ENCODE measurements at places on chromosomes 5 and 9.

- no peak for DNase-seq
Observed at GRCh38 chr9:13266167-13266566, 13.3 kb downstream of the MPDZ start.

DNA sequence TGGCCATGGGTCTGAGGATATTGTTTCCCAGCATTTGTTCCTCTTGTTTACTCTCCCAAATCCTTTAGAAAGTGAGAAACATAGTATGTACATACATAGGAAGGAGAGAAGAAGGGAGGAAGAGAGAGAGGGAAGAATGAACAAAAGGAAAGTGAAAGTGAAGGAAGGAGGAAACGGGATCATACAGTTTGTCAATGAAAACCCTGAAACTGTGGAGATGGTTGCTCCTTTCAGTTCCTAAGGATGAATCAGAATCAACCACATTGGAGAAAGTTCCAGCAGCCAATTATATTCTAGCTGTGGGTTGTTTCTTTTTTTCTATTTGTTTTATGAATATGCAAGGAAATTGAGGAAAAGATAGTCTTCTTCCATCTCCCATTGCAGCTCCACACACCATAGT is 396.5 kb downstream of the MLLT3 start:
- no peak for DNase-seq

- DNase-seq, result no peak
Observed at GRCh38 chr9:124370896-124371582, 44.2 kb downstream of the PSMB7 start.

- DNase-seq, result no peak
Observed at GRCh38 chr5:146069780-146070099, 35.6 kb downstream of the PLAC8L1 start.

DNA sequence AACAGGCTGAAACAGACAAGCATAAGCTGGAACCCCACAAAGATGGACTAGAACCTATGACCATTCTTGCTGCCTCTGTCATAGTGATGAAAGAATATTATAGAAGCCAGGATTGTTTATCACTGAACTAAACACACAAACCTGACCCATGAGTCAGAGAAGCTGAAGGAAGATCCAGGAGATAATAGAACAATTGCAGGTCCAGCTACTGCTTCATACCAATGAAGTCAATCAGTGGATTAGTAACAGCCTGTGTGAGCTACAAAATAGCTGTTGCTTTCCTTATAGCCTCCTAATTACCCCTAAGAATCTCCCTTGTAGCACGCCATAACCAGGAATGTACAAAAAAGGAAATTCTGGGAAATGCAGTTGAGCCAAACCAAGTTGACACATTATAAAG is 459.9 kb upstream of the ZNF462 start:
- DNase-seq, result peak; percentile 10

DNA sequence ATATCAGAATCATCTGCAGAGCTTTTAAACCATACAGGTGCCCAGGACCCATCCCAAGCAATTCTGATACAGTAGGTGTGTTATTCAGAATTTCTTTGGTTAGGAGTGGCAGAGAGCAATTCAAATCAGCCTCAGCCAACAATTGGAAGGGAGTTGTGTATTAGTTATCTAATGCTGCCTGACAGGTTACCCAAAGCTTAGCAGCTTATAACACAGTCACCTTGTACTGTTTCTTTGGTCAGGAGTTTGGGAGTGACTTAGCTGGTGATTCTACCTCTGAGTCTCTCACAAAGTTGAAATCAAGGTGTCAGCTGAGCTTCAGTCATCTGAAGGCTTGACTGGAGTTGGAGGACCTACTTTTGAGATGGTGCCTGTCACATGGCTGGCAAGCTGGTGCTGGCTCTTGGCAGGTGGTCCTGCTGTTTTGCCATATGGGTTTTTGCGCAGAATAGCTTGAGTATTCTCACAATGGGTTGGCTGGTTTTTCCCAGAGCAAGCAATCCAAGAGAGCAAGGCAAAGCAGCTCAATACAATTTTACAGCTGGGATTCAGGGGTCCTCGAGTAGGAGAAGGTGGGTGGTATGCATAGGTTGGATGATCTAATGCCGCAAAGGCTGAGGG is 18.7 kb upstream of the CARNMT1 start:
- DNase-seq, result no peak

DNA sequence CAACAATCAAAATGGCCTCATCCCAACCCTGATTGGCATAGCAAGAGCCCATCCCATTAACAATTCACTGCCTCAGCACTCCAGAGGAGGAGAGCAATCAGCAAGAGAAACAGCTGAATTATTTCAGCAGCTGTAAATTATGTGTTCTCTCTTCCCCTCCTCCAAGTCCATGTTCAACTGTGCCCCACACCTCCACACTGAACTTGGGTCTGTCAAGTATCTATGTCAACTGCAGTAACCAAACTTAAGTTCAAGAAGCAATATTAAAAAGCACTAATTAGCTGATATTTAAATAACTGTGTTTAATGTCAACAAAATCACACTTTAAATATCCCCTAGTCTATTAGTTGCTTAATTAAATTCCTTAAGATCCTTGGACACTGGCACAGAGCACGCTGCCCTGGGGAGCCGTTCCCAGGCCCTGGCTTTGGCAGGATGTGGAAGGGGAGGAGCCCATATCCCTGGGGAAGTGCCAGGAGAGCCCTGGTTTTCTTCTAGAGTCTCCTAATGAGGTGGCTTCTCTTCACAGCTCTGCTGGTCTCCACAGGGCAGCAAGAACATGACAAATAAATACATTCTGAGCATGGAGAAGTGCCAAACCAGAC is 50.6 kb downstream of the SIL1 start:
- DNase-seq, result no peak

DNA sequence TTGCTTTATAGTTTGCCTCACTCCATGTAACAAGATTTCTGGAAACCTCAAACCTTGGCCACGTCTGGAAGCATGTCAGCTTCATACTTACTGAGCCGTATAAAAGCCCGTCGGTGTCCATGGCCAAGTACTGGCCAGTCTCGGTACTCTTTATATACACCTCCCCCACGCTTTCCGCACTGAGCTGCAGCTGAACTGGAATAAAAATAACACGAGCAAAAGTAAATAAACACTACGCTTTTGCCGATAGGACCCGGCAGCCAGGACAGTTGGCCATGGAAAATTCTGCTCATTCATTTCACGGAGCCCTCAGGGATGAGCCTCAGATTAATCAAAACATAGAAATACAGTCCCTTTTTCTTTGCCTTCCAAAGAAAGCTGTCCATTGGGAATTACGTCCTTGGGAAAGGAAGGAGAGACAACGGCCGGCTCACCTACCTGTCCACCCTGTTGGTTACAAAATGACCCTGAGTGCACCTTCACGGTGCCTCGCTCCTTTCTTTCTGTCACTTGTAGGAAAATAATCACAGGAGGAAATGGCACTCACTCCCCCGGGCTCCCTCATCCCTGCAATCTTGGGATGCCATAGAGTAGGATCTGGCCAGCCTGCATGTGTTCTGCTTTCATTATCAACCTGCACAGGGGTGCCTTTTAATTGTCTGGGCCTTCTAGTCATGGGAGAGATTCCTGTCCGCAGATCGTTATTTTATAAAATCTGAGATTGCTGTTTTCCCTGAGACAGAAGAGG is 85.1 kb downstream of the FGF1 start:
- no peak for DNase-seq

- no peak for DNase-seq
Observed at GRCh38 chr9:132169672-132170392, 8.0 kb downstream of the NTNG2 start.

- no peak for DNase-seq
Observed at GRCh38 chr5:89998519-89999305, 410.8 kb downstream of the CETN3 start.

GRCh38 chr9:113580041-113580953 is 116.8 kb downstream of the RGS3 start:
- no peak for DNase-seq

GRCh38 chr5:168227001-168227400 is 64.4 kb upstream of the WWC1 start:
- no peak for DNase-seq

DNA sequence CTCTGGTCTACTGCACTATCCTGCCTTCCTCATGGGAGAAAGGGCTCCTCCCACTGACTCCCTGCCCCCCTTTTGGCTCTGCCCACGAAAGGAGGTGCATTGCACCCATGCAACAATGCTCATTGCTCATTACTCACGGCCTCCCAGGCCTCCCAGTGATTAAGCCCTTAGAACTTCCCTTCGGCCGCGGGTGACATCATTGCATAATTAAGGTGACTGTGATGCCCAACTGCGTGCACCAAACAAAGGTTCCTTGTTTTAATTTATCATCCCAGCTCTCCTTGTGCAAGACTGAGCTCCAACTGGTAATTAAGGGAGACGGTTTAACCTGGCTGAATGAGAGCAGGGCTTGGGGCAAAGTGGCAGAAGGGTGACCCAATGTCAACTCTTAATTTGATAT is 180.4 kb downstream of the GAS1 start:
- peak; percentile 90 for DNase-seq

DNA sequence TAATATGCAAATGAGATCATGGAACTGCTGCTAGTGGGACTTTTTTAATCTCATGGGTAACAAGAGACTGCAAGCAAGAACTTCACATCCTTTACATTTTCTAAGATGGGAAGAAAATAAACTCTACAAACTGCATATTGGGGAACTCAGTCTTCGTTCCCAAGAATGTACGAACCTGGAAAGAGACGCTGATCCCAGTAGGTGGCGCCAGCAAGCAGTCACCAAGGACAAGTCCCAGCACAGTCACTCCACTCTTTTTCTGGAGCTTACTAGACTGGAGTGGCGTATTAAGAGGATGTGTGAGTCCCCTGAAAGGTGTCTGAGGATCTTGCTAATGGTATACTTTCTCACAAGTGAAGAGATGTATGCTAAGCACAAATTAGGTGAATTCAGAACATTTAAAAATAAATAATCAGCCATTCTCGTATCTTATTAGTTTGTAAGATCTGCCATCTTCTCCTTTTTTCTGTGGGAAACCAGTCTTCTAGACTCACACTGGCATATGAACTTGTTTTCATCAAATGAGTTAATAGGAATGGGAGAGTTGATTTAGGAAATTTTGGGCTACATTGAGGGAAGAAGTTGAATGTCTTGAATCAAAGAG is 16.0 kb upstream of the PUM3 start:
- no peak for DNase-seq

DNA sequence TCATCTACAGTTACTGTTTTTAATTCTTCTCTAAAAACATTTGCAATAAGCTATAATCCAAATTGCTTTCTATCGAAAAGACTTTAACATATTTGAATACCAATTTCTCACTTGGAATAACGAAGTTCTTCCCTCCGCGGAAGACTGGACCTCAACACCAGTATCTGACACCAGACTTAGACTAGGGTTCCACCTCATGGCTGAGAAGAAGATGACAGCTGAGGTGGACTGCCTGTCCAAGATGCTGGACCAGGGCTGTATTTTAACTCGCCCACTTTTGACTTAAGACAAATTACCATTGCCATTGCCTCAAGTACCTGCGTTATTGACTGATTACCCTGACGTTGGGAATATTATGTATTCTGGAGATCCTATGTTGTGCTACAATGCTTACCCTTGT is 34.1 kb downstream of the ZMAT2 start:
- no peak for DNase-seq

DNA sequence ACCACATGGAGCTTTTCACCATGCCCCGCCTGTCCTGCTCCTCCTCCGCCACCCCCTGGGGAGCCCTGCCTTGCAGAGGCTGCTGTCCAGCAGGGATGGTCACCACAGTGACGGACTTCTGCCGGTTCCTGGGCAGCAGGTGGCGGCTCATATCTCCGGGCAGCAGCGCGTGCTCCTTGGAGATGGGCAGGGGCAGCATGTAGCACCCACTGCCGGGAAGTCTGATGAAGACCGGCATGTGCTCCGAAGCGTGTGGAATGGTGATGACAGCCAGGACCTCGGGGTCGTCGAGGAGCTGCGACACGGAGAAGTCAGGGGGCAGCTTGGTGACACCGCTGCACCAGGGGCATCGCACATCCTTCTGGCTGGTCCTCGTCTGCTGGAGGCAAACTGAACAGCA is 19.2 kb downstream of the PLGRKT start:
- no peak for DNase-seq

DNA sequence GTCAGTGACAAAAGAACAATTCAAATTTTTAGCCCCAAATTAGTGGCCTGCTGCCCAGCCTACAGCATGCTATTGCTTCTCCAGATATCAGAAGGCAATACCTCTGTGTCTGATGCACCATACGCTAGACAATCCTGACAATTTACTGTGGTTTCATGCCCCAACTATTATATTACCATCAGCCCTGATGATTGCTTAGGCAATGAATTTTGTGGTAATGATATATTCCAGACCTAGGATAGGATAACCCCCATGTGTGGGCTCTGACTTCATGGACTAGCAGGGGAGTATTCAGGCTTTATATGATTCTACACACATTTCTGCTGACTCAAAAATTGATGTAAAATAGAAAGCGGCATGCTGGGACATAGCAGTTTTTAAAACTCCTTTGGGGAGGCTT is 168.7 kb upstream of the FST start:
- DNase-seq, result no peak

DNA sequence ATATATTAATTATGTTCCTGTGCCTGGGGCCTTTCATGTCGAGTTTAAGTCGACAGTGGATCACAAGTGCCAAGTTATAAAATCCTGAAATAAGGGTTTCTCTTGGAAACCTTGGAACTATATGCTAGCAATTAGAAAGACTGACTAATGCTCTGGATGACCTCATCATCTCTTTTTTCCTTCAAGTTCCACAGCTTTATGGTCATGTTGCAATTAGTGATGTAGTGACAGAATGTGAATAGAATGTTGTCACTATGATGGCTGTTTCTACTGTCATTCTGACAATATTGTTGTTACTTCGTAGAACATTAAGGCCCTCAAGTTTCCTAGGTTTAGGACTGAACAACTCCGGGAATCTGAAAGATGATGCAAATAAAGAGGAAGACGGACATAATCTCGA is 368.0 kb upstream of the SEMA6A start:
- DNase-seq, result no peak

GRCh38 chr9:136493567-136493971 is 10.7 kb upstream of the SEC16A start:
- DNase-seq, result no peak

GRCh38 chr5:141633871-141634561 is 2.6 kb downstream of the HDAC3 start:
- no peak for DNase-seq

GRCh38 chr5:140713562-140714094 is 13.4 kb downstream of the ZMAT2 start:
- no peak for DNase-seq
